ENCODE measurements at places on chromosomes 6 and 20.

DNA sequence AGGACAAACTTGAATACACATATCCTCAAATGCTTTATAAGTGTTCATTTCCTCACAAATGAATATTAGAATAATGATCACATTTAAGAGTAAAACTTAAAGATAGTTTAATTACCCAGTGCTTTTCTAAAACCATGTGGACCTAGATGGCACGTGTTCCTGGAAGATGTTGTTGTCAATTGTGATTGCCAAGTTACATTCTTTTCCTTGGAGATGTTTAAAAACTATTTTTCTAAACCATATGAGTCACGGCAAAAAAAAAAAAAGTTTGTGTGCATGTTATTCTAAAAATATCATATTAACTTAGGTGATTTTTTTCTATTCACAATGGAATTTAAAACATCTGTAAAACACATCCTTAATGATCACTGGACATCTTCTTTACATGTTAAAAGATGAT, 51.1 kb downstream of the RCAN2 start:
- no peak for DNase-seq

GRCh38 chr6:106520711-106521401, 108.4 kb downstream of the RTN4IP1 start:
- peak; percentile 71 for DNase-seq

DNA sequence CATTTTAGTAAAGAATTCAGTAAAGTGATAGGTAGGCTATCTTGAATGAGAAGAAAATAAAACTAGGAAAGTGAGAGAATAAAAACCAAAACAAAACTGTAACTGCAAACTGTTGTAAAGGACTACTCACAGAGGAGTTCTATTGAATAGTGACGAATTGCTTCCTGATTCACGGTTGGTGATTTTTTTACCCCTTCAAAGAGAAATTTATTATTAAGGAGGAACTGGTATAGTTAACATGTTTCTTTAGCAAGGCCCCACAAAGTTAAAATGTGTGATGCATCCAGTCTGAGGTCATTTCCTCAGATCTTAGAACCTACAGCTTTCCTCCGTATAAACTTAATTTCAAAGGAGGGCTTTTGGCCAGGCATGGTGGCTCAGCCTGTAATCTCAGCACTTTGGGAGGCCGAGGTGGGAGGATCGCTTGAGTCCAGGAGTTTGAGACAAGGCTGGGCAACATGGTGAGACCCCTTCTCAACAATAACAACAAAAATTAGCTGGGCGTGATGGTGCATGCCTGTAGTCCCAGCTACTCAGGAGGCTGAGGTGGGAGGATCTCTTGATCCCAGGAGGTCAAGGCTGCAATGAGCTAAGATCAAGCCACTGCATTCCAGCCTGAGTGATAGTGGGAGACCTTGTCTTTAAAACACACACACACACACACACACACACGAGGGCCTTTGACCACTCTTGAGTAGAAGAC, 8.3 kb downstream of the PRDM1 start:
- no peak for DNase-seq

GRCh38 chr6:66796987-66797386, 1090.0 kb upstream of the EYS start:
- no peak for DNase-seq

- no peak for DNase-seq
Observed at GRCh38 chr6:163243083-163243482, 171.4 kb upstream of the QKI start.
